ENCODE measurements at places on chromosomes 11 and 22. TPM values are rescaled to one million over a fixed set of nuclear protein-coding genes. Genes with fewer than 3 reads are reported as not detected.

Gene ESRRA
- 17.2 TPM for polyA plus RNA-seq

Gene MFRP
- polyA plus RNA-seq: 0.03 TPM

DNA sequence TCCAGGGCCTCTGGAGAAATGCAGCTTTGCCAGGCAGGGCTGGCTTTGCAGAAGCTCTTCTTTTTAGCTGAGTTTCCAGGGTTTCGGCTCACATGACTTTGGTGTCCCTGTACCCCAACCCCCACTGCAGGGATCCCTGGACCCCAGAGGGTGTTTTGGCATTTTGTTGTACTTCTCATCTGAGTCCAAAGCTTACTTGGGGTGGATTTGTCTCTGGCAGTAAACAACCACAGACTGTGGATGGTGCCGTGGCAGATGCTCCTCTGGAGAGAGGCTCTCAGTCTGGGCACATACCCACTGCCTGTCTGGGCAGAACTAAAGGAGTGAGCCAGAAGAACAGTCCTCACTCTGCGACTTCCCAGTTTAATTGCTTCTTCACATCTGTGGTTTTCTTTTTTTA lies 49.6 kb downstream of the COMMD9 start:
- no peak for DNase-seq

- no peak for DNase-seq
These were observed 85.9 kb upstream of the GRK3 start for GRCh38 chr22:25478528-25478927.

GRCh38 chr11:40759341-40759740 lies 700.1 kb downstream of the LRRC4C start:
- DNase-seq: no peak

GRCh38 chr11:75635066-75635862 lies 33.6 kb downstream of the MAP6 start:
- no peak for DNase-seq

DNA sequence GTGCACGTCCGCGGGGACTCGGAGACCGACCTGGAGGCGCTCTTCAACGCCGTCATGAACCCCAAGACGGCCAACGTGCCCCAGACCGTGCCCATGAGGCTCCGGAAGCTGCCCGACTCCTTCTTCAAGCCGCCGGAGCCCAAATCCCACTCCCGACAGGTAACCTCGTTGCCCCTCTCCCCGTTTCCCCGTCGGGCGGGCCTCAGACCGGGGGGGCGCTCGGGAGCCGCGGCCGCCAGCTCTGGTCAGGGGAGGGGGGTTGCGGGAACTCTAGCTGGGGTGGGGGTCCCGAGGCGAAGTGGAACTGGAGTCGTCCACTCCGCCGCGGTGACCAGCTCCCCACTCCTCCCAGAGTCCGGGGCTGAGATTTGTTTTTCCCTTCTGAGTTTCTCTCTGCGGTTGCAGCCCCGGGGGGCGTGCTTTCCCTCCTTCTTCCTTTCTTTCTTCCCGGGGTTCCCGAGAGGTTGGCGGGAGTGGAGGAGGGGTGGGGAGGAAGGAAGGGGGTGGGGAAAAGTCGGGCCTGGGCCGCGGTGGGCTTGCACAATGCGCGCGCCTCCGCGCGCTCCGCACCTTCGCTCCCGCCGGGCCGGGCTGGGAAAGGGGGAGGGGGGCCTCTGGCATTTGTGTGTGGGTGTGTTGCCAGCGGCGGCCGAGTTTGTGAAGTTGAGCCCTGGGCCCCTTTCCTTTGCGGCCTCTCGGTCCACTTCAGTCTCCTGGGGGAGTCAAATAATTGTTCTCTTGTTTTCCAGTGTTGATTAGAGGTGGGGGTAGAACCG lies 952 bp downstream of the YAP1 start:
- DNase-seq: peak; percentile 77

- no peak for DNase-seq
These were observed 139.8 kb downstream of the ELP4 start for GRCh38 chr11:31649129-31649966.

DNA sequence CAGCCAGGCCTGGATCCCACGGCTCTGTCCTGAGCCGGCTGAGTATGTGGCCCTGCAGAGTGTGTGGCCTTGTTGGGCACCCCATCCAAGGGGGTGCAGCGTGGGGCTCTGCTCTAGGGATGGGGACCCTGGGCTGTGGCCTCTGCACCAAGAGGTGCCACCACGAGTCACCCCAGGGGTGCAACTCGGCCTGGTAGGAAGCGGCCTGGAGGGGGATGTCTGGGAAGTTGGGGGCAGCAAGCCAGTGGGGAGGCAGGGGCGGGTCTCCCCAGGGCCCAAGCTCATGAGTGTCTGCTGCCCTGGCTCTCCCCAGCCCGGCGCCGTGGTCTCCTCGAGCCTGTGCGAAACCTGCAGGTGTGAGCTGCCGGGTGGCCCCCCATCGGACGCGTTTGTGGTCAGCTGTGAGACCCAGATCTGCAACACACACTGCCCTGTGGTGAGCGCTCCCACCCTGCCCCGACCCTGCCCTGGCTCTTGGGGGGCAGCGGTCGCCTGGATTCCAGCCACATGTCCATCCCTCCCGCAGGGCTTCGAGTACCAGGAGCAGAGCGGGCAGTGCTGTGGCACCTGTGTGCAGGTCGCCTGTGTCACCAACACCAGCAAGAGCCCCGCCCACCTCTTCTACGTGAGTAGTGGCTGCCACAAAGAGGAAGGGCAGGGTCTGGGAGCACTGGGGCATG lies 24.2 kb upstream of the MUC5B start:
- no peak for DNase-seq

DNA sequence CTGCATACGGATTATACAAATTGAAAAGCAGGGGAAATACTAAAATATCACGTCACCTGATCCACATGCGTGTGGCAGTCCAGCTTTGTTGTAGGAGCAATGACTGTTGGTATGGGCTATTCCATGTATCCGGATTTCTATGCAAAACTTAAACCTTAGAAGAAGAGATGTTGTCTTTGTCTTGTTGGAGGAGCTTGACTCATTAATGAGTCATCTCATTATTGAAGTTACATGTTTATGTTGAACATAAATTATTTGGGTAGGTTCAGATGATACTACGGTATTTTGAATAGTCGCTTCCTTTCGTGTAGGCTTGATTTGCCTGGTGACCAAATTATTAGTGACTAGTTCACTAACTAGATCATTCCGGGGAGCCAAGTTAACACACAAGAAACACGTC lies 806 bp upstream of the SAAL1 start:
- peak; percentile 6 for DNase-seq
